ENCODE measurements at places on chromosomes 3 and 15. TPM values are rescaled to one million over a fixed set of nuclear protein-coding genes. Genes with fewer than 3 reads are reported as not detected.

The TMEM212 gene
- total RNA-seq = not detected

The KBTBD8 gene
- 16.2 TPM for total RNA-seq

The CX3CR1 gene
- not detected for total RNA-seq

The P2RY12 gene
- not detected for total RNA-seq

Measured in HepG2 (cell line).